ENCODE measurements at places on chromosomes 1 and 21.

- no peak for DNase-seq
Measured at GRCh38 chr1:212782422-212783154, 9.0 kb downstream of the NSL1 start.

DNA sequence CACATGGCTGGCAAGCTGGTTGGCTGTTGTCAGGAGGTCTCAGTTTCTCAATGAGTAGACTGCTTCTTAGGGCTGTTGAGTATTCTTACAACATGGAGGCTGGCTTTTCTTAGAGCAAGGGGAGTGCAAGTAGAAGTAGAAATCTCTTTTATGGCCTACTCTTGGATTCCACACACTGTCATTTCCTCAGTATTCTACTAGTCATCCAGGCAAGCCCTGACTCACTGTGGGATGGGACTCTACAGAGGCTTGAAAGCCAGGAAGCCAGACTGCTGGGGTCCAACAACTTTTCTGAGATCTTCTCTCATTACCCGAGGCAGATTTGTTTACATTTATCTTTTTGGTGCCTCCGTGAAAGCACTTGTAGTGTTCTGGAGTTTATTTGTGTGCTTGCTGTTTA, 196.2 kb upstream of the APP start:
- DNase-seq: no peak

GRCh38 chr1:218971156-218971555, 202.5 kb upstream of the LYPLAL1 start:
- no peak for DNase-seq

GRCh38 chr21:33383056-33383888, 19.9 kb upstream of the IFNGR2 start:
- peak; percentile 47 for DNase-seq

- no peak for DNase-seq
Measured at GRCh38 chr1:7574121-7575040, 196.7 kb upstream of the VAMP3 start.

DNA sequence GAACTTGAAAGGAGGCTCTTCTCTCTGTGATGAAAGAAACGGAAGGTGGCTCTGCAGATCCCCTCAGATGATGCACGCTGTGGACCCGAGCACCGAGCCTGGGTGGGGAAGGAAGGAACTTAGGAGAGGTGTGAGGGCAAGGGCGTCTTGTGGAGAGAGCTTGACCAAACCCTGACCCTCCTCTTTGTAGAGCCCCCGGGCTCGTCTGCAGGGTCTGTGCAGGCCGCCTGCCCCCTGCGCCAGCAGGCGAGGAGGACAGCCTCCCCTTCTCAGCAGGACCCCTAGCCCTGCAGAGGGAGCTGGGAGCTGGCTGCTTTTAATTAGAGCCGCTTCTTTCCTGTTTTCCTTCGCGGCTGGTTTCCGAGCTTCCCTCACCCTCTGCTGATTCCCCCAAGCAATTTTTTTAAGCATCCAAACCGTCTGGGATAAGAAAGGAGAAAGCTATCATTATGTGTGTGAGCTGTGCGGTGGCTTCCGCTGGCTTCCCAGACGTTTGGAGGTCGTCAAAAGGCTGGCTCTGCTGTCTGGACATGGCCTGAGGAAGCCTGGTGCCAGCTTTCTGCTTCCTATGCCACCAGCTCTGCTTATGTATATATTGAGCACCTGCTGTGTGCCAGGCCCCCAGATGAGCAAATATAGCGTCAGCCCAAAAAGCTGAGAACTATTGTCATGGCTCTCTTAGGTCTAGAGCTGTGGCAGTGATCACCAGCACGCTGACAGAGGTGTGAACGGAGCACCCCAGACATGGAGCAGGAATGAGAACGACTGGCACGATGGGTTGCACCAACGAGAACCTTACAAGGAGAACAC, 160.2 kb upstream of the IRF2BP2 start:
- DNase-seq: no peak

DNA sequence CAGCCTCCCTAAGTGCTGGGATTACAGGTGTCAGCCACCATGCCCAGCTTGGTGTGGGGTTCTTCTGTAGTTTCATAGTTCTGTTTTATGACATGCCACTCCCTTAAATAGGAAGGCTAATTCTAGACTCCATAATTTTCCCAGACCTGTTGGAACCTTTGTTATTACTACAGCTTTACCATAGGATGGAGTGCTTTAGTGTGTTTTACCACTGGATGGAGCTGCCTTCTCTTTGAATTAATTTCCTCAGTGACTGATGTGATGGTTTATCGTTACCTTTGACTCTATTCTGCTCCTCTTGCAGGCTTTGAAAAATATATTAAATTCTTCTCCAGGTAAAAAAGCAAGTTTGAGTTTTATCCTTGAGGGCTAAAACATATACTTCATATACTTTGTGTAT, 84.6 kb upstream of the NEK7 start:
- DNase-seq: no peak

DNA sequence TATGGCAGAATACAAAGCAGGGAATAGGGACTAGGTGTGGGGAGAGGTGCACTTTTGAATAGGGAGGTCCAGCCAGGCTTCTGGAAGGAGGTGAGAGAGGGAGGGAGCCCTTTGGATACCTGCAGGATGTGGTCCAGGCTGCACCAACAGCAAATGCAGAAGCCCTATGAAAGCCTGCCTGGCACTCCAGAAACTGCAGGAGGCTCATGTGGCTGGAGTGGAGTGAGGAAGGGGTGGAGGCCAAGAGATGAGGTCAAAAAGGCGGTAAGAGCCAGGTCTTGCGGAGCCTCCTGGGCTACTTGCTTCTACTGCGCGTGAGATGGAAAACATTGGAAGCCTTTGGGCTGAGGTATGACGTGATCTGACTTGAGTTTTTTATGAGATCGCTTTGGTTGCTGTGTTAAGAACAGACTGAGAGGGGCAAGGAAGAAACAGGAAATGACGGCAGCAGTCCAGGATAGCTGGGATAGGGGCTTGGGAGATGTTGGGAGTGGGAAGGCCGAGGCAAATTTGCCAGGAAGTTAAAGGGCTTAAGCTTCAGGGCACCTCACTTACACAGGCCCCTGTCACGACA, 4.4 kb upstream of the BATF3 start:
- no peak for DNase-seq

DNA sequence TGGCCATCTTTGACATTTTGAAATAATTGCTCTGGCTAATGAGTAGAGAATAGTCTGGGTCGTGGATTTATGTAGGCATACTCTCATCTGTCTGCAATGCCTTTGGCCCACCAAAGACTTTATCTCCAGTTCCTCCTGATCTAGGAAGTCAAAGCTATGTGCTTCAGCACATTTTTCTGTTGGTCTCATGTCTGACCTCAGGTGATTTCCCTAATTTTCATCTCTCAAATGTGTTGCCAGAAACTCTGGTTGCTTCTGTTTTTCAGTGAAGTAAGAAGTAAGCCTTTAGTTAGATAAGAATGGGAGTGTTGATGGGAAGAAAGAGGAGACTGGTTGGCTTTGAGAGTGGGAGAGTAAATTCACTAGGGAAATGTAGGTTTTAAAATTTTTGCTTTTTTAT, 66.4 kb downstream of the GPR88 start:
- DNase-seq: no peak

GRCh38 chr1:196558411-196558810, 49.8 kb downstream of the KCNT2 start:
- DNase-seq: no peak

DNA sequence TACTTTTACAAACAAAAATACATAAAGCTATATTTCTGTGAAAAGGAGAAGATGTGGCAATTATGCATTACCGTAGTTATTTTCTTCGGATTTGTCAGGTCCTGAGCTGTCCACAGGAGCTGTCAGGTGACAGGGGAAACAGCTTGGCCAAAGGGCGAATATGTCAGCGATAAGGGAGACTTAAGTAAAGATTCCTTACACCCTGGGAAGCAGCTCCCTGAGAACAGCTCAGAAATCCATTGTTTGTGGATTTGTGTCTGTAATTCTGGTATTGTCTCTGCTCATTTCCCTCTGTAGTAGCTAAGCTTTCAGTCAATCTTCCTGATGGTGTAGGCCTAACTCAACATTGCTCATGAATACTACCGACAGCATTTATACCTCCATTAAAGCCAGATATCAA, 7.1 kb upstream of the CD34 start:
- no peak for DNase-seq

DNA sequence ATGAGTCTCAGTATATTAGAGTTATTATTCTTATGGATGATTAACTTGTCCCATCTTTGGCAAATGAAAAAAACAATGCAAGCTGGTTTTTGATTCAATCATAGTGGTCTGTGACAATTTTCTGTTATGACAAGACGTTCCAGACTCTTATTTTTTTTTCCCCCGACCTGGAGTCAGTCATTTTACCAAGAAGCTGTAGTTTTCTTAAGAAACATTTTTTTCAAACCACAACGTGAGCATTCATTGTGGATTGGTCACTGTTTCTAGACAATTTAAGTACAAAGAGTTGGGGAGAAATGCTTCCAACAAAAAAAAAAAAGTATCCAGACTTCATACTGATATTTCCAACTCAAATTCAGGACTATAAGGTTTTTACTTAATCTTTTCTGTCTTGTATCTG, 8.0 kb upstream of the ANGPTL3 start:
- no peak for DNase-seq

- no peak for DNase-seq
Measured at GRCh38 chr1:95368178-95368577, 134.2 kb downstream of the RWDD3 start.

- no peak for DNase-seq
Measured at GRCh38 chr1:30892671-30893073, 15.9 kb downstream of the SDC3 start.

DNA sequence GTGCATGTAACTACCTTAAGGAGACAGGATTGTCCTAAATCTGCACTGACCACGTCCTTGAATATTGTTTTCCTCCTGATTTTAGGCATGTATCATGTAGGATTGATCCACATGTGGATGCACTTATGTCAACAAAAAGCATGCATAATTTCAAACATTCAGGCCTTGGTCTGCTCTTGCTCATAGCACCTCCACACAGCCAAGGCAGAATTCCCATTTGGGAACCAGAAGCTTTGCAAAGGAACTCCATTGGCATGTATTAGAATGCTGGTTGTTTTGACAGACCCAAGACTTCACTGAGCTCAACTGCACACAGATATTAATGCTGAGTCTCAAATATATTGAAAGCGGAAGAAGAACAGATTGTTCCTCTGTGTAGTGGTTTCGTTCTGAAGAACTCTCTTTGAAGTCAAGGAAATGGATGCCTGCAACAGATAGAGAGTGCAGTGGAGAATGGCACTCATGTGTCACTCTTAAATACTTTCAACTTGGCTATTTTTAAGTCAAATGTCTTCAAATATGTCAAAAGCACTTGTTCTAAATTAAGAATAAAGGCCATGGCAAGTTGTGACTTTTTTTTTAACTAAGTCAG, 387.6 kb downstream of the LTN1 start:
- DNase-seq: no peak

DNA sequence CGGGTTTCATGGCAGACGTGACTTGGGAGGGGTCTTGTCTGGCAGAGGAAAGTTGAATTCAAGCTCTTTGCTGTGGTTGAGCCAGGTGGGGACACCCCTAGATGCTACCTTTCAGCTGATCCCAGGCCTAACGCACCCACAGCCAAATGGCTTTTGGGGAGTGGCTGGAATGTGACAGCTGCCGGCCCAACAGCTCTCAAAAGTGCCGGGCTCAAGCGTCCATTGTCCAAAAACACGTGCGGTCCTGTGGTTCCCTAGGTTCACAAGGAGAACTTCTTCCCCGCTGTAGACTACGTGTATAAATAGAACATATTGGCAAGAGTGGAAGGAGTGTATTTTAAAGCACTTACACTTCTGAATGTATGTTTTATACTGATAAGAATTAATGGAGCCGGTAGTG, 87.1 kb upstream of the ARHGEF16 start:
- DNase-seq: no peak

DNA sequence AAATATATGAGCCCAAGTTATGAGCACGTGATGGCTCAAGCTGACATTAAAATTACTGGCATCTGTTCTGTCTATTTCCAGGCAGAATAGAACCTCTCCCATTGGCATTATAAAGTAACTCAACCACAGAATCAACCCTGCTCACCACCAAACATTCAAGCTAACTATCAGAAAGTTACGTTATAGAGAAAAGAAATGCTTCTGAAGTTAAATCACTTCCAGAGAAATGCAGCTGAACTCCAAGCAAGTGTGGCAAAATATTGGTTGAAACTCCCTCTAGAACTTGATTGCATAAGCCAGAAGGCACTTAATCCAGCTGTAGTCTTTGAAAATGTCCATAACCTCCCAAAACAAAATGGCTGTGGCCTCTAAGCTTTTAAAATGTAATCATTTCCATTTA, 36.2 kb upstream of the UBE2U start:
- no peak for DNase-seq

DNA sequence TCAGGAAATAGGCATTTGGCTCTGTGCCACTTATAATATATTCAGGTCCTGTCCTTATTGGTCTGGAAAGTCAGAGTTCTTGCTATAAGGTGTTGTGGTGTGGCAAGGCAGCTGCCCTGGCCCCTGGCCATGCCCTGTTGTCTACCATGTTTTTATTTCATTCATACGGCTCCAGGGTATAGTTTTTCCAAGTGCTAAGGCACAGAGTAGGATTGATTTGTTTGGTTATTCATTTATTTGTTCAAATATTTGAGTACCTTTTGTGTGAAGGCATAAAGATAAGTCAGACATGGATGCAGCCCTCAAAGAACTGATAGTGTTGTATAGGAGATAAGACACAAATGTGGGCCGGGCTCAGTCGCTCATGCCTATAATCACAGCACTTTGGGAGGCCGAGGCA, 10.1 kb downstream of the ZBTB8B start:
- DNase-seq: no peak

- no peak for DNase-seq
Measured at GRCh38 chr1:163076446-163076845, 7.3 kb downstream of the RGS4 start.

DNA sequence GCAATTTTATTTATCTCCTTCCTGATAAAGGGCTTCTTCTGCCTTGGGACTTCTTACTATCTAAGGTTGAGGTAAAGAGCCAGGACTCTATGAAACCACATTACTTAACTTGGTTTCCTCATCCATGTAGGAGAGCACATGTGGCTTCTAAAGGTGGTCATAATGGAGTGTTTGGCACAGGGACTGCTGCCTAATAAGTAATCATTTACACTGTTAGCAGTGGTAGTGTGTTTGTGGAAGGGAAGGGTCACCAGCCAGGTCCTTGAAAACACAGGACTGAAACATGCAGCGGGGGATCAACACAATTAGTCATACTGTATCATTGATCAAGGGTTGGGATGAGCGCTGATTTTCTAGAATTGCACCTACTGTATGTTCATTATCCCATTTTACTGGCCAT, 59.6 kb downstream of the UCK2 start:
- DNase-seq: no peak

All from activated CD4-positive, CD25-positive, alpha-beta regulatory T cell treated with anti-CD3 and anti-CD28 coated beads, Interleukin-2, amount 50 U/mL, for 16 hours (primary cell).